ENCODE measurements at places on chromosomes 3 and 15. TPM values are rescaled to one million over a fixed set of nuclear protein-coding genes. Genes with fewer than 3 reads are reported as not detected.

GRCh38 chr3:183427196-183427875 is 1.1 kb downstream of the MCF2L2 start:
- no peaks in the 10 kb centered on the region for H3K4me1 ChIP-seq
- H3K27me3 ChIP-seq, result peaks cover 5% of the 10 kb centered on the region
- no peaks in the 10 kb centered on the region for H3K36me3 ChIP-seq
- DNase-seq, result no peak
- H3K4me3 ChIP-seq, result peak overlapping the region; percentile 62

- H3K27ac ChIP-seq, result no peak overlapping the region
- DNase-seq, result no peak
- H3K4me1 ChIP-seq, result no peaks in the 10 kb centered on the region
These were observed 142.8 kb downstream of the CNTN6 start for GRCh38 chr3:1235526-1236120.

DNA sequence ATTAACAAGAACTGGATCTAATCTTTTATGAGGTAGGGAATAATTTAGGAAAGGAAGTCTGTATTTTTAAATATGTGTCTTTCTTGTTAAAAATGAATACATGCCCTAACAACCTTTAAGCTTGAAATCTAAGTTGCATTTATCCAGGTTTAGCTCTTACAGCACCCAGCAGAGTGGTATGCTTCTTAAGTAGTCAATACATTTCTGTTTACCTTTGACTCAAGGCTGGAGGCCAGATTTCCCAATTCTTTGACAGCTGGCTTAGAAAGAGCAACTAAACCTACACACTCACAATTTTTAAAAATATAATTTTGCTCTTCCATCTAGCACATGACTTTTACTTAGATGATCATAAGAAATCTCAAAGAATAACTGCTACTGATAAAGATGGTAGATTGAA is 148.9 kb downstream of the DPH6 start:
- H3K4me1 ChIP-seq, result no peaks in the 10 kb centered on the region
- H3K4me3 ChIP-seq, result no peak overlapping the region
- H3K27me3 ChIP-seq, result no peaks in the 10 kb centered on the region
- H3K36me3 ChIP-seq, result no peaks in the 10 kb centered on the region
- no peak for DNase-seq

DNA sequence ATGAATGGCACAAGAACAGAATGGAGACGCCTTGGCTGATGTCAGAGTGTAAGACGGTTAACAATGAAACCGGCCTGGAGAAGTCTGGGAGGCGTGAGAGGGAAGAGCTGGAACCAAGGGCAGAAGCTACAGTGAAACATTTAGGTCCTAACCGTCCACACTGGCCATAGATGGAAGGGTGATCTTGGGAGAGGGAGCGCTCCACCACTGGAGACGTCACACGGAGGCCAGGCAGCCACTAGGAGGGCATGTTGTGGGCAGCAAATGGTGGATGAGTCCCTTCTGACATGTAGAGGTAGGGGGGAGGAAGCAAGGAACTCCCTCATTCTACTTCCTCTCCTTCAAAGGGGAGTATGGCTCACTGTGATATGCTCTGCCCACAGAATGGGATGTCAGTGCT is 23.8 kb downstream of the FEM1B start:
- no peak for DNase-seq
- H3K27me3 ChIP-seq, result no peaks in the 10 kb centered on the region
- H3K27ac ChIP-seq, result peak overlapping the region; percentile 55
- peaks cover 6% of the 10 kb centered on the region for H3K4me1 ChIP-seq

The AADAC gene
- 4.5 TPM for total RNA-seq

DNA sequence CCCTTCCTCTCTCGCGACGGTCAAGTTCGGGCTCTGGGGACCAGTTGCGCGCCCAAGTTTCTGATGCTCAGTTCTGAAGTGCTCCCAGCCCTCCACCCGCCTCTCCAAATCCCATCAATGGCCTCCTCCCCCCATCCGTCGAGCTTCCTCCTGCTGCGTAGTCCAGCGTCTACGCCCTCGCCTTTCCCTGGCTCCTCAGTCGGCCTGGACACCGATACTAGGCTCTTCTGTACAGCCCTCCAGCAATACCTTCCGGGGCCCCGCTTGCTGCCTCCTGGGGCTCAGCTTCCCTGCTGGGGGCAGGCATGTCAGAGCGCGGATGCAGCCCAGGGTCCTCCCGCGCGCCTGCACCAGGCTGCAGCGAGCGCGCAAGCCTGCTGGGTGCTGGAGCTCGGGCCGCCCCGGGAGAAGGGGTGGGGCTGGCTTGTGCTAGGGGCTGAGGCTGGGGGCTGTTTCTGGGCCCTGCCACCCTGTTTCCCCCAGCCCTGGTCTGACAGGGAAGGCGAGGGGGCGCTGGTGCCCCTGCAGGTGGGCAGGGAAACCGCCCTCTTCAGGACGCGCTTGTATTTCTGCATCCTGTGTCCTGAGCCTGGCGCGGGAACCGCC is 353.3 kb upstream of the SUCLG2 start:
- no peak for DNase-seq
- H3K4me3 ChIP-seq, result peak overlapping the region; percentile 35
- H3K4me1 ChIP-seq, result no peaks in the 10 kb centered on the region
- H3K27ac ChIP-seq, result no peak overlapping the region
- H3K36me3 ChIP-seq, result no peaks in the 10 kb centered on the region

DNA sequence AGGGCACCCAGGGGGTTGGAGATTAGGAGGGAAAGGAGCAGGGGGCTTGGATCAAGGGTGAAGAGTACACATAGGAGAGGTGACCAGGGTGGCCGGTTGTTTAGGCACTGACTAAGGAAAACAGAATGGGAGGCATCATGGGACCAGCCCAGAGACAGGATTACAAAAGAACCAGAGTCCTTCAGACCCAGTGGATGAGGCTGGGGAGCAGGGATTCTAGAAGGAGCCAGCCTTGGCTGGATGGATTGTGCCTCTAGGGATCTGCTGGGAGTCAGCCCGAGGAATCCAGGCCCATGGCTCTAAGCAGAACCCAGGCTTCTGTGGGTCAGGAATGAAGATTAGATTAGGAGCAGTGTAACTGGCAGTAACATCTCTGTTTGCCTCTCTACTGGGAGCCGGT is 98.6 kb downstream of the ARNT2 start:
- no peaks in the 10 kb centered on the region for H3K27me3 ChIP-seq
- no peaks in the 10 kb centered on the region for H3K36me3 ChIP-seq
- no peak overlapping the region for H3K4me3 ChIP-seq
- H3K4me1 ChIP-seq, result no peaks in the 10 kb centered on the region
- no peak for DNase-seq

The EFCAB12 gene
- 0.32 TPM for total RNA-seq

GRCh38 chr3:212432-212831 is 15.9 kb downstream of the CHL1 start:
- H3K36me3 ChIP-seq, result no peaks in the 10 kb centered on the region

GRCh38 chr15:81807806-81808205 is 238.0 kb downstream of the MEX3B start:
- no peak overlapping the region for H3K27ac ChIP-seq
- H3K4me3 ChIP-seq, result no peak overlapping the region
- DNase-seq, result no peak
- H3K4me1 ChIP-seq, result no peaks in the 10 kb centered on the region
- H3K36me3 ChIP-seq, result no peaks in the 10 kb centered on the region

GRCh38 chr3:135142530-135142929 is 347.5 kb downstream of the EPHB1 start:
- no peaks in the 10 kb centered on the region for H3K27me3 ChIP-seq
- no peak overlapping the region for H3K27ac ChIP-seq
- no peaks in the 10 kb centered on the region for H3K36me3 ChIP-seq
- H3K4me1 ChIP-seq, result no peaks in the 10 kb centered on the region
- no peak for DNase-seq

DNA sequence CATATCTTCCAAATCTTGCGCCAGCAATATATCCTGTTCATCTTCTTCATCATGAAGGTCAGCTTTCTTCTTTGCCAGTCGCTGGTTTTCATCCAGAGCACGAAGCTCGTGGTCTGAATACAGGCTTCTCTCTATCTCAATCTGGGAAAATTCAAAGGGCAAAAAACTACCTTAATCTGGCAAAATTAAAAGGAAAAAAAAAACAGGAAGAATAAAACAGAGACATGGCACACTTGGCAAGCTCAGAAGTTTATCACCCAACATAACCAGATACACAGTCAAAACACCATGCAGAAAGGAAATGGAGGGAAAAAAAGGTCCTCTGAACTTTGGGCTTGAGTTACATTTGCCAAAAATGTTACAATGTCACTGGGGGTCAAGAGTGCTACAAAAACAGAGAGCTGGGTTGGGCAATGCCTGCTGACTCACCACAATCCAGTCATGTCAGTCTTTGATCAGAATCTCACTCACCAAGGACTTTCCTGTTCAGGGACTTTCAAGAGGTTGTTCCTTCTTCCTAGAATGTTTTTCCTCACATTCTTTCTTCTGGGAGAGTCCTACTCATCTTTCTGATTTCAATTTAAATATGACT is 1.5 kb downstream of the MRPL46 start:
- DNase-seq, result no peak
- no peaks in the 10 kb centered on the region for H3K4me1 ChIP-seq
- no peak overlapping the region for H3K4me3 ChIP-seq
- H3K27ac ChIP-seq, result no peak overlapping the region
- no peaks in the 10 kb centered on the region for H3K27me3 ChIP-seq

- H3K36me3 ChIP-seq, result no peaks in the 10 kb centered on the region
- H3K4me3 ChIP-seq, result no peak overlapping the region
- DNase-seq, result no peak
- no peak overlapping the region for H3K27ac ChIP-seq
- no peaks in the 10 kb centered on the region for H3K27me3 ChIP-seq
- H3K4me1 ChIP-seq, result no peaks in the 10 kb centered on the region
These were observed 94.2 kb upstream of the ACP3 start for GRCh38 chr3:132222868-132223538.

GRCh38 chr3:39419742-39420315 is 13.3 kb downstream of the RPSA start:
- no peak for DNase-seq
- no peak overlapping the region for H3K27ac ChIP-seq
- no peak overlapping the region for H3K4me3 ChIP-seq

The ADGRG7 gene
- total RNA-seq, result not detected

GRCh38 chr3:4508048-4508981 is 15.2 kb downstream of the ITPR1 start:
- no peaks in the 10 kb centered on the region for H3K27me3 ChIP-seq
- no peak overlapping the region for H3K27ac ChIP-seq
- no peak for DNase-seq
- no peaks in the 10 kb centered on the region for H3K36me3 ChIP-seq
- H3K4me1 ChIP-seq, result peaks cover 7% of the 10 kb centered on the region
